ENCODE measurements at places on chromosomes 13 and 19.

DNA sequence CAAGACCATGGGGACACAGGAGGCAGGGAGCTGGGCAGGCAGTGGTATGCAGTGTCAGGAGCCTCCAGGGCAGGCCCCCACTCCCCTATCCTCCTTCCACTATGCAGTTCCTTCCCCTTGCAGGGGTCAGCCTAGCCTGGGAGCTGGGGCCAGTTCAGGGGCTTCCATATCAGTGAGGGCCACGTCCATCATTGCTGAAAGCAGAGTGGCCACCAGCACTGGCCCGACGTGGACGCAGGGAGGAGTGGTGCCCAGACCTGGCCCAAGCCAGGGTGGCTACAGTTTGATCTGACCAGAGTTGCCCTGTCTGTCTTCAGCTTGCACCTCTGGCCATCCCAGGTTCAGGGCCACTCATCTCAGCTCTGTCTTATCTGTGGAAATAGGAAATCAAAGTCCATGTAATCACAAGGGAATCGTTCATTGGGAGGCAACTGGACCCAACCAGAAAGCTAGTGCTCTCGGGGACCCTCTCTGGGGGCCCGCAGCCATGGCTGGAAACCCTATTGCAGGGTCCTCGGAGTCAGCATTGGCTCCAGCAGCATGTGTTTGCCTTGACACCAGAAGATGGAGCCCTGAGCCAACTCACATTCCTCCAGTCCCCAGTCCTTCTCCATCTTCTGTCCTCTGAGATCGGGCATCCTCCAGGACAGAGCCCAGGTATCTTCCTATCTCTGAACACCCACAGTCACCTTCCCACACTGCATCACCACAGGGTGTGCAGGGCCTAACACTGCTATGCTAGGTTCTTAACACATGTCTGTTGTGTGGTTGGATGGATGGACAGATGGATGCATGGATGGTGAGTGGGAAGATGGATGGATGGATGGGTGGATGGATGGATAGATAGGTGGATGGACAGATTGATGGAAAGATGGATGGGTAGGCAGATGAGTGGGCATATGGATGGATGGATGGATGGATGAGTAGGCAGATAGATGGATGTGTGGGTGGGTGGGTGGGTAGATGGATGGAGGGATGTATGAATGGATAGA is 75.7 kb upstream of the KCTD15 start:
- no peak for DNase-seq

- DNase-seq: no peak
Measured at GRCh38 chr13:33081666-33082065, 65.4 kb downstream of the KL start.

DNA sequence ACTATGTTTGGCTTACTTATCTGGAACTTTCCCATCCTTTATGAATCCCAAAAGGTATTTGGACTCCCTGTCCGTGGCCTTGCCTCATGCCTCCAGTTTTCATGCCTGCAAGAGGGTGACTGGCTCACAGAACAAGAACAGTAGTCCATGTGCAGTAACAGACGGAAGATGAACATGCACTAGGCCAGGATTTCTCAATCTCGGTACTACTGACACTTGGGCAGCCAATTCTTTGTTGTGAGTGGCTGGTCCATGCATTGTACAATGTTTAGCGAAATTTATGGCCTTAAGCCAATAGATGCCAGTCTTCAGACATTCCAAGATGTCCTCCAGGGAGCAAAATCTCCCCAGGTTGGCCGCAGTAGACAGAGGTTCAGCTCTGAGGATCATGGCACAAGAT is 61.9 kb downstream of the DOCK9 start:
- no peak for DNase-seq

DNA sequence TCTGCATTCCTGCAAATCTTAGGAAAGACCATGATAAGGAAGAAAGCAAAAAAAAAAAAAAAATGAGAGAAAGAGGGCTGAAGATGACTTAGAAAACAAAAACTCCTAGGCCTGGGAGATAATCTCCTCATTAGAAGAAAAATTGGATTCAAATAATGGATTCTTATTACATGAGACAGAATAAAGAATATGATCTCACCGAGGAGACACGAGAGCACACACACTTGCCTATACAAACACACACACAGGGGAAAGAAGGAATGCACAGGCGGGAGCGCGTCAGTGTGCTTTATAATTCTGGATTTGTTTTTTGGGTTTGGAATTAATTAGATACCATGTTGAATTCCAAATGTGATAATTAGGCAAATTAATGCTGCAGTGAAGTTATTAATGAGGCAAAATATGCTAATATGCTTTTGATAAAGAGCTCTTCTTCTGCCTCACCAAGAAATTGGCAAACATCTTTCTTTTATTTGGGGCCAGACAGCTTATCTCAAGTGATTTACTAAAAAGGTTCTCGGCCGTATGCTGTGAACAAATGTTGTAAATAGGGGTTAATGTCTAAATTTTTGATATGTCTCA is 36.1 kb upstream of the PCDH8 start:
- no peak for DNase-seq

DNA sequence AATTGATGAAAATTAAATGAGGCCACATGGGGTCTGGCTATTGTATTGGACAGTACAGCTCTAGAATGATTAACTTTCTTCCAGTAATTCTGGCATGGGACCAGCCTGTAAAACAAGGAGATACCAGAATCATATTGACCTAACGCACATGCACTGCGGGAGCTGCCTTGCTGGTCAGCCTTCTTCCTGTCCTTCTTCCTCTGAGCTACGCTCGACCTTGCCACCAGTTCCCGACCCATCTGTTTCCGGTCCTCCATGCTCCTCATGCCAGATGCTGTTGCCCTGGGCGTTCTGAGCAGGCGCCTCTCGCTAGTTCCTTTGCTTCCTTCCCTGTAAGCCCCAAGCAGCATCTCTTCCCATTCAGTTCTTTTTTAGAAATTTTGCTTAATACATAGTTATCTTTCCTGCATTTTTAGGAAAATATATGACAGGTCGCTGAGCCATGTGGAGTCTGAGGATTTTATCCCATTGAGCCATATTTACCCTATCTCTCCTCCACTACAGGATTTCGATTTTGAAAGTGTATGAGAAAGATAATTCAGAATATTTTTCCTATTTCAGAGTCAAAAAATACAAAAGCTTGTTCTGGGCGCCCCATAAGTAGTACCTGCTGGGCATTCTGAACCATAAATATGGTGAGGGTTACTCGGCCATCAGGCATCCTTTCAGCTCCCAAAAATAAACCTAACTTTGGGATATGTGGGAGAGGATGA is 38.6 kb downstream of the TNFRSF19 start:
- DNase-seq: no peak

DNA sequence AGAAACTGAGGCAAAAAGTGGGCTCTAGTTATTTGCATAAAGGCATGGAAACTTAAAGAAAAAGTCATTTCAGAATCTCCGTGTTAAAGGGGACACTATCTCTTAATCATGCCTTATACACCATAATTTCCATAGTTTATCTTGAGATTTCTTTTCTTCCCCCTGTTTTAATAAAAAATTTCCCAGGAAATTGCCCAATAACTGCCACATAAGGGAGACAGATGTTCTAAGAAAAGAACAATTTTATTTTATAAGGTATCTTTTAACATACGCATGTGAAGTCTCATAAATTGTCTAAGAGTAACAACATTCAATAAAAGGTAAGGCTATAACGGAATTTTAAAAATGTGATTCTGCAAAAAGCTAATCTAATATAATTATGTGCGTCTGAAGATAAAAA is 371.3 kb downstream of the IRS2 start:
- DNase-seq: no peak

GRCh38 chr13:31914843-31915242 is 116.7 kb upstream of the FRY start:
- DNase-seq: no peak

DNA sequence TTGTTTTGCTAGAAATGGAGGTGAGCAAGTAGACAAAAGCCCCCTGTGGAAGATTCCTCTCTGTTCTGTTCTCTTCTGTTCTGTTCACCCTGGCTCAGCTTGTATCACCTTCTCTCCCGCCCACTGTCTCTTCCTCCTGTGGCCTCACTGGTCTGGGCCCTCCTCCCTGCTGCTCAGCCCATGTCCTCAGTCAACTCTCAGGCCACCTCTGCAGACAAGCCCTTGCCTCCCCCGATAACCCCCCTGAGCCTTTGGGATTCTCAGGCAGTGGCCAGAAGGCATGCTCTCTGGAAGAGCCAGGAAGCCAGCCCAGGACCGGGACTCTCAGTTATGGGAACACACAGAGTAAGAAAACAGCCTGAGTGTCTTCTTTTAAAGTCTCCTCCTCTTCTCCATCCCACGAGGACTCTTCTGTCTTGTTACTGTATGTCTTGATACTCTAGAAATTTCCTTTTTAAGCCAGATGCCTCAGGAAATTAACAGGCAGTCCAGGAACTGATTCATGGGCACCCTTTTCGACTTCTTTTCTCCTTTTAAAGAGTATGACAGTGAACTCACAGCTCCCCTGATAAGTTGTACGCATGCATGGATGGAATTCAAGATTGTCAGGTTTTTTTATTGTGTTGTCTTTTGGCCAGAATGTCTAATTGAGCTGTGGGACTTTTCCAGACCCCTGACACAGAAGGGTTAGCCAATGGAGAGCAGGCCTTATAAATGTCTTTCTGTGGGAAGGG is 33.7 kb downstream of the SHISA2 start:
- DNase-seq: no peak

DNA sequence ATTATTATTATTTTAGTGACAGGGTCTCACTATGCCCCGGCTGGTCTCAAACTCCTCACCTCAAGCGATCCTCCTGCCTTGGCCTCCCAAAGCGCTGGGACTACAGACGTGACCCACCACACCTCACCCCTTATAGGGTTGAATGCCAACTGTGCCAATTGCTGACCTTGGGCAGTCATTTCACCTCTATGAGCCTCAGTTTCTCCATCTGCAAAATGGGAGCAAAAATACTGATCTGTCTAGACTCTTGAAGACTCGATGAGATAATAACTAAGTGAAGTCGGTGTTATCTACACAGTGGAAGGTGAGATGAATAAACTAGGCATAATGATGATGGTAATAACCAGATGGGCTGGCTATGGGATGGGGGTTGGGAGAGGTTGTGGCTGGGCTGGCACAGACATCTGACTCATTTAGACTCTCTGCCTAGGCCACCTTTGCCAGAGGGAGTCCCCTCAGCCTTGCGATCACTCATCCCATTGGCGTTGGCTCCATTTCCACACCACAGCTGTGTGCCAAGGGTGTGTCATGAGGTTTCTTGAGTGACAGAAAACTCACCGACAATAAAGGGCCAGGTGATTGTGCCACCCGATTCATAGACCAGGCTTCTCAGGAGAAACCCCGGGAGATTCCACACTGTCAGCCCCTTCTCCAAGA is at the start of gene CASP14:
CASP14 (plus strand) TSS at position 596 of the 657 bp plus-strand sequence. CDS start 2,772 bp downstream, outside the sequence.
- no peak for DNase-seq

GRCh38 chr13:112159575-112160547 is 92.9 kb downstream of the SOX1 start:
- no peak for DNase-seq

GRCh38 chr19:16185768-16186123 is 536 bp downstream of the FAM32A start:
- DNase-seq: peak; percentile 23
